ENCODE measurements at places on chromosomes 4 and X.

DNA sequence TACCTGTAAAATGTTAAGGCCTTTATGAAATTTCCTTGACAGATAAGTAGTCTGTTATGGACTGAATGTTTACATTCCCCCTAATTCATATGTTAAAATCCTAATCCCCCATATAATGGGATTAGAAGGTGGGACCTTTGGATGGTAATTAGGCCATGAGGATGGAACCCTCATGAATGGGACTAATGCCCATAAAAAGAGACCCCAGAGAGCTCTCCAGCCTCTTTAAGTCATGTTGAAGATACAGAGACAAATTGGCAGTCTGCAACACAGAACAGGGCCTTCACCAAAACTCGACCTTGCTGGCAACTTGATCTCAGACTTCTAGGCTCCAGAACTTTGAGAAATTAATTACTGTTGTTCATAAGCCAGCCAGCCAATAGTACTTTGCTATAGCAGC lies 1344.5 kb upstream of the PCDH7 start:
- peak; percentile 4 for DNase-seq

DNA sequence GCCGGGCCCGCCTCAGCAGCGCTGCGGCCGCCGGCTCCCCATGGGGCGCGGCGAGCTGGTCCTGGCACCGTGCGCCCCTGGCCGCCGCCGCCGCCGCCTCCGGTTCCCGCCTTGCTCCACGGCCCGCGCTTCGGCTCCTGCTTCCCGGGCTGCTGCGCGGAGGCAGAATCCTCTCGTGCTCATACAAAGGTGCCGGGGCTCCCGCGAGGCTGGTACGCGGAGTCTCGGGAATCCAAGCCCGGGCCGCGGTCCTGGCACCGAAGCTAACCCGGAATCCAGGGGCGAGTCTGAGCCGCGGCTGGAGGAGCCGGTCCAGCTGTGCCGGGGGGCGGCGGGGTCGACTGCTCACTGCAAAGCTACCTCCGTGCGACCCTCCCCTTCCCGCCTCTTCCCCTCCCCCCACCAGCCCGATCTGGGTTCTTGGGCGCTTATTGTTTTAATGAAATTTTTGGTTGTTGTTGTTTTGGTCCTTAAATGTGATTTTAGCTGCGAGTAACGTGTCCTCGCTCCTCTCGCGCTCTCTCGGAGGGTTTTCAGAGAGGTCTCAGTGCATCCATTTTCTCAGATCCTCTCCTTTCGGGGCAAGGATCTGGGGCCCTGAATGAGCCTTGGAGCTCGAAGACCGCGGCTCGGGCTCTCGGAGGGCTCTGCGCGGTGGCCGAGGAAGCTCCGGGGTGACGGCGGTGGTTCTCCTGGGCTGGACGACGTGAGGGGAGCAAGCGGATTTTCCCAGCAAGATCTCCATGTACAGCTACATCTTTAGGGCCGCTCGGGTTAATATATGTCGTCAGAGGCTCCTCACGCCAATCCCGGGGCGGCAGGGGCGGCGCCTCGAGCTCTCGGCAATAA lies at the start of gene HAND2:
HAND2 (minus strand) TSS at position 753 of the 849 bp plus-strand sequence. CDS start 940 bp downstream, outside the sequence.
- DNase-seq = peak; percentile 71

- no peak for DNase-seq
These were observed 488 bp downstream of the TBC1D25 start for GRCh38 chrX:48540028-48540375.

DNA sequence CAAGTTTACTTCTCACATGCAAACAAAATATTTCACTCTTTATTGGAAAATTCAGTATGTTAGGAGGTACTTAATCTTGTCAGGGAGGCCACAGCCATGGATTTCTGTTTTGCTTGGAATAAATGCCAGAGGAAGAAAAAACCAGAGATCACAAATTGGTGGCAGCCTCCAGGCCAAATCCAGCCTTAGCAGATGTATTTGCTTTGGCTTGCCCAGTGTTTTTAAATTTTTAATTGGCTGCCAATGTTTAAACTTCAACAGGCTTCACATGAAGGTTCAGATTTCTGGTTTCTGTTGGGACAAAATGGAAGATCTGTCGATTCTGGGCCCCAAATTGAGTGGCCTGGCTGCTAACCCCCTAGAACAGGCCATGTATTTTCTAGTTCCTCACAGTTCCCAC lies 19.2 kb downstream of the YY2 start:
- no peak for DNase-seq

GRCh38 chr4:52051615-52052474 lies 741 bp downstream of the SPATA18 start:
- DNase-seq = peak; percentile 97

- peak; percentile 33 for DNase-seq
These were observed 55.6 kb upstream of the ADRA2C start for GRCh38 chr4:3710451-3711182.

DNA sequence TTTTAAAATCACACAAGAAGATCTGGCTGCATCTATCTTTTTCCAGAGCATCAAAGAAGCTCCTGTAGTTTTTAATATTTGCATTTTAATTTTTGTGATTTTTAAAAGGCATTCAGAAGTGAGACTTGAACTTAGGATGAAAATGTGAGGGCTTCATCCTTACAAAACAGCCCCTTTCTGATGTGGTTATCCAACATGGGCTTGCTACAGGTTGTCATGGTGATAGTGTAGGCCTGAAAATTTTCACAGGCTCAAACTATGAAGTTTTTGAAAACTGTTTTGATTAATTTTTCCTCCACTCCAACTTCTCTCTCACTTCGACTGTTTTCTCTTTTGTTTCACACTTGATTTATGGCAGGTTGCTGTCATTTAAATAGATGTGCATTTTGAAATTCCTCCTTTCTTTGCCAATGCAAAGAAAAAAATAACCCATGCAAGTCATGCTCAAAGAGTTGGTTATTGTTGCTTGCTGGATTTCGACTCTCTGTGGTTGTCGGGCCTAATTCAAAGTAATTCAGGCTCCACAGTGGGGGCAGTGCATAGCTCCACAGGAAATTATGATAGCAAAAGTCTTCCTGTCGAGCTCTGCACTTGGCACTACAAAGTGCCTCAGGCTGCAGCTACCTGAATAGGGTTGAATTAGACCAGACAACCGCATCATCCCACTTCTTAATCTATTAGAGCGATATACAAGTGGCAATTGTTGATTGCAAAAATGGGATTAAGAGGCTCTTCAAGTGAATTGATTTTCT lies 201.0 kb upstream of the GPR101 start:
- DNase-seq = peak; percentile 31
